ENCODE measurements at places on chromosomes 16 and 17.

- no peak overlapping the region for H3K27ac ChIP-seq
- H3K4me3 ChIP-seq = no peak overlapping the region
- no peaks in the 10 kb centered on the region for H3K4me1 ChIP-seq
- no peaks in the 10 kb centered on the region for H3K27me3 ChIP-seq
Measured at GRCh38 chr17:2983255-2983654, 80.2 kb downstream of the OR1D5 start.

GRCh38 chr16:49017501-49017900 lies 264.1 kb downstream of the CBLN1 start:
- H3K36me3 ChIP-seq = no peaks in the 10 kb centered on the region
- H3K27ac ChIP-seq = no peak overlapping the region
- no peak for DNase-seq
- no peak overlapping the region for H3K4me3 ChIP-seq

GRCh38 chr17:70310221-70310672 lies 140.9 kb downstream of the KCNJ2 start:
- H3K27me3 ChIP-seq = no peaks in the 10 kb centered on the region
- H3K4me1 ChIP-seq = no peaks in the 10 kb centered on the region
- no peak for DNase-seq

GRCh38 chr16:28001184-28001583 lies 62.3 kb downstream of the GSG1L start:
- no peak overlapping the region for H3K27ac ChIP-seq
- no peaks in the 10 kb centered on the region for H3K27me3 ChIP-seq
- DNase-seq = no peak
- H3K36me3 ChIP-seq = peaks cover 2% of the 10 kb centered on the region
- H3K4me3 ChIP-seq = no peak overlapping the region

GRCh38 chr16:46974352-46974751 lies 878 bp upstream of the DNAJA2 start:
- H3K27me3 ChIP-seq = no peaks in the 10 kb centered on the region
- H3K4me1 ChIP-seq = peaks cover 30% of the 10 kb centered on the region
- H3K36me3 ChIP-seq = peaks cover 6% of the 10 kb centered on the region
- DNase-seq = no peak
- peak overlapping the region; percentile 98 for H3K27ac ChIP-seq

- peaks cover 10% of the 10 kb centered on the region for H3K4me1 ChIP-seq
- H3K36me3 ChIP-seq = peaks cover 3% of the 10 kb centered on the region
- peak overlapping the region; percentile 96 for H3K4me3 ChIP-seq
- H3K27ac ChIP-seq = peak overlapping the region; percentile 92
- no peaks in the 10 kb centered on the region for H3K27me3 ChIP-seq
Measured at GRCh38 chr17:68205251-68205807, 42.5 kb upstream of the AMZ2 start.

GRCh38 chr16:20851601-20852000 lies 45.3 kb downstream of the REXO5 start:
- no peak overlapping the region for H3K27ac ChIP-seq
- peaks cover 5% of the 10 kb centered on the region for H3K4me1 ChIP-seq
- peaks cover 2% of the 10 kb centered on the region for H3K36me3 ChIP-seq

GRCh38 chr17:17595755-17596154 lies 4.2 kb upstream of the PEMT start:
- H3K4me1 ChIP-seq = peaks cover 8% of the 10 kb centered on the region
- no peaks in the 10 kb centered on the region for H3K36me3 ChIP-seq
- no peak for DNase-seq
- no peaks in the 10 kb centered on the region for H3K27me3 ChIP-seq
- H3K27ac ChIP-seq = no peak overlapping the region
- no peak overlapping the region for H3K4me3 ChIP-seq

GRCh38 chr16:71724320-71724751 lies at the start of gene PHLPP2:
Gene PHLPP2, minus strand, starts transcription at chr16:71724701. Its CDS starts 9,906 bp downstream, at chr16:71714795.
- H3K27me3 ChIP-seq = no peaks in the 10 kb centered on the region
- H3K4me1 ChIP-seq = peaks cover 33% of the 10 kb centered on the region
- no peaks in the 10 kb centered on the region for H3K36me3 ChIP-seq
- no peak for DNase-seq
- peak within 1 kb of the TSS; percentile 56 for H3K27ac ChIP-seq
- H3K4me3 ChIP-seq = peak within 1 kb of the TSS; percentile 75

GRCh38 chr16:86215979-86216585 lies 294.2 kb upstream of the FOXF1 start:
- H3K4me1 ChIP-seq = peaks cover 12% of the 10 kb centered on the region
- H3K27ac ChIP-seq = no peak overlapping the region
- peaks cover 5% of the 10 kb centered on the region for H3K36me3 ChIP-seq
- H3K27me3 ChIP-seq = peaks cover 9% of the 10 kb centered on the region
- no peak overlapping the region for H3K4me3 ChIP-seq
- DNase-seq = no peak

DNA sequence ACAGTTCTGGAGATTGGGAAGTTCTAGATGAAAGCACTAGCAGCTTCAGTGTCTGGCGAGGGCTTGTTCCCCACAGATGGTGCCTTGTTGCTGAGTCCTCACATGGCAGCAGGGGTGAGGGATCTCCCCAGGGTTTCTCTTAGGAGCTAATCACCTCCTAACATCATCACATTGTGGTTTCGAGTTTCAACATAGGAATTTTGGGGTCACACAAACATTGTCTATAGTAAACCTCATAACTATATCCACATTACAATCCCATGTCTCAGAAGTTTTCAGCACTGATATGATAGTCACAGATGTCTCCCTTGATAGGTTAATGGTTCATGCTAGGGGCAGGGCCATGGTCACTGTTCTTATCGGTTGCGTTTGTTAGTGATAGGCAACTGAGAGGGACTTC lies 13.8 kb downstream of the CLUAP1 start:
- no peaks in the 10 kb centered on the region for H3K4me1 ChIP-seq
- H3K27me3 ChIP-seq = no peaks in the 10 kb centered on the region
- H3K36me3 ChIP-seq = peaks cover 19% of the 10 kb centered on the region
- no peak overlapping the region for H3K4me3 ChIP-seq

Measured in memory B cell (primary cell).